ENCODE measurements at places on chromosomes 5 and 9.

GRCh38 chr9:118613996-118614395, 755.2 kb downstream of the BRINP1 start:
- DNase-seq, result no peak

GRCh38 chr5:124481419-124481818, 265.0 kb downstream of the ZNF608 start:
- DNase-seq, result no peak

- no peak for DNase-seq
Measured at GRCh38 chr9:122228191-122228567, 578 bp downstream of the LHX6 start.

GRCh38 chr9:98673681-98674080, 35.1 kb downstream of the GABBR2 start:
- no peak for DNase-seq

DNA sequence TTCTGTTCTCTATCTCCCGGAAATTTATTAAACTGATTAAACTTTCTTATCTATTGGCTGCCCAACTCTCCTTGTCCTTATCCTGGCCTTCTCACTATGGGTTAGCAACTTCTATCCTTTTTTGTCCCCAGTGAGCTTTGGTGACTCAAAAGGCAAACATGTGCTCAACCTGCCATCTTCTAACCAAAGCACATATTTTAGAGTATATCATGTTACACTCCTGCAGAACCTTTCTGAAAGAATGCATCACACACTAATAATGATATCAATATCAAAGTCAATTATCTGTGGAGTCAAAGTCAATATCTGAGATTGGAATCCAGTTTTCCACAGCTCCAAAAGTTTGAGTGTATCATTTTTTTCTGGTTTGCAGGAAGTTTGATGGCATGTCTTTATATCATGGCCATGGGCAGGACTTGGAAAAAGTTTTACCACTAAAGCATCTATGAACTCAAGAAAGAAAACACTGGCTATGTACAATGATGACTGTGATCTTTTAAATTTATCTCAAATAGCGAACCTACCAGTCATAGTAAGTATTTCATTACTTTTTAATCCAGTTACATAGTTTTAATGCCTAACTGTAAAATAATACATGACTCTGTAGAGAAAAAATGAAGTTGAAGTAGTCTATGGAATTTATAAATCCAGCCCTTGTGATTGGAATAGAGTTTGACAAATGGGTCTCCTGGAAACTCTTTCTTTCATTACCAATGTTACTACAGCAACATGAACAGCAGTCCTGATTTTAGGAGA, 166.8 kb downstream of the DROSHA start:
- DNase-seq, result no peak

DNA sequence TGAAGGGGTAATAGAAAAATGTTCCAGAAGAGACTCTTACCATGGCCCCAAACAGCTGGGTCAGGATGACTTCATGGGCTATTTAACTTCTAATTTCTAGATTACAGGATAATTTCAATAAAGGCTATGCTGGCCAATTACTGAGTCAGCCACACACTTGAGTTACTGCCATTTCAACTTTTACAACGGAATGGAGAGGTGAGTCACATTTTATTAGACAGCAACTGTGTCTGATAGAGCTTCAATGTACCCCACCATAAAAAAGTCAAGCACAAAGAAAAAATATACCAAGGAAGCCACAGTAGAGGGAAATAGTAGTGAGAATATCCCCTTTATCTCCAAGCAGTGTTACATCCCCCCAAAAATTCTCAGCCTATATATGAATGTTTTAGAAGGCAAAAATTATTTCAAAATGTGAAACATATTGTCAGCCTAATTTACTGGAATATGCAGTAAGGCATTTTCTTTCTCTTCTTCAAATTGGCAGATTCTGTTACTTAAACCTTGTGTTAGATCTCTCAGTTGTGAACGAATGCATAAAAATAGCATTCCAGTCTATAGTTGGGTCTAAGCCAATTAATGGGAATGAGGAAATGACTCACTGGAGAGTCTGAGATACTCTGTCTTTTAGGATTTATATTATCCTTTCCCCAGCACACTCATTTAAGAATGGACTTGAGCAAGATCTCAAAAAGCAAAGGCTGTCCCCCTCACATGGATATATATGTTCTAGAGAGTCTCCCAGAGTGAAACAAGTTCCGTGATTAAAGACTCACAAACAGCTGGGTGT, 47.1 kb upstream of the RAI14 start:
- DNase-seq, result no peak

GRCh38 chr9:131722255-131722654, 17.6 kb downstream of the RAPGEF1 start:
- no peak for DNase-seq

GRCh38 chr5:101966476-101966875, 329.6 kb downstream of the SLCO4C1 start:
- DNase-seq, result no peak

DNA sequence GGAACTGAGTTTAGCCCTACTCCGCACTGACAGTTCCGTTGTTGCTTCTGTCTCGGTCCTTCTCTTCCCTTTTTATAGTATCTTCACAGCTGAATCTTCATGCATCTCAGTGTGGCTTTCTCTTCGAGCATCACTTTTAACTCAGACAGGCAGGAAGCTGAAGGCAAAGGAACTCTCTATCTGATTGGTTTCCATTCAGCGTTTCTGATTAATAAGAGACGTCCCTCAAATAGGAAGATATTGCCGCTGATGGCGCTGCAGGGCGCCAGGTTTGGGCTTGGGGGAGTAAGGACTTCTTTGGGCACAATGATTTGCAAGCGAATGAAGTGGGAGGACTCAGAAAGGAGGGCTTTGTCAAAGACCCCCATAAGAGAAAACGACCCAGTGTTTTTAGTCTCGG, at the start of gene CDH9:
Gene CDH9 (minus strand): TSS at position 111 of the 400 bp plus-strand sequence. CDS start 50,253 bp downstream, outside the sequence.
- no peak for DNase-seq

DNA sequence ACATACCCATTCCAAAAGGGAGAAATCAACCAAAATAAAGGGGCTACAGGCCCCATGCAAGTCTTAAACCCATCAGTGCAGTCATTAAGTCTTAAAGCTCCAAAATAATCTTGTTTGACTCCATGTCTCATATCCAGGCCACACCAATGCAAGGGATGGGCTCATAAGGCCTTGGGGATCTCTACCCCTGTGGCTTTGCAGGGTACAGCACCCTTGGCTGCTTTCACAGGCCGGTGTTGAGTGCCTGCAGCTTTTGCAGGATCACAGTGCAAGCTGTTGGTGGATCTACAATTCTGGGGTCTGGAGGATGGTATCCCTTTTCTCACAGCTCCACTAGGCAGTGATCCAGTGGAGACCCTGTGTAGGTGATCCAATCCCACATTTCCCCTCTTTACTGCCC, 5.0 kb upstream of the SPINK14 start:
- no peak for DNase-seq

DNA sequence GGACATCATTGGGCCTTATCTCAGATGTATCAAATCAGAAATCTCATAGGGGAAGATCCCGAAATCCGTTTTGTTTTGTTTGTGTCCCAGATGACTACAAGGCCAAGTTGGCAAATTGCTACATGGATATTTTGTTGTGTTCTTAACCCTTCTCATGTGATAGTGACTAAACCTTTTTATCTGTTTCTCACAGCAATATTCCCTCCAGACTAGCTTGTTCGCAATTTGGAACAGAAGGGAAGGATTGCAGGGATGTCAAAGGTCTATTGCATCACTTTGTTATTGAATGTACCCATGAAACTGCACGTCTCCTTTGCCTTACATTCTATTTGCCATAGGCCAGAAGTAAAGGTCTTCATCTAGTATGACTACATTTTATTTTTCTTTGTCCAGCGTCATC, 453.9 kb downstream of the NFIB start:
- DNase-seq, result no peak

DNA sequence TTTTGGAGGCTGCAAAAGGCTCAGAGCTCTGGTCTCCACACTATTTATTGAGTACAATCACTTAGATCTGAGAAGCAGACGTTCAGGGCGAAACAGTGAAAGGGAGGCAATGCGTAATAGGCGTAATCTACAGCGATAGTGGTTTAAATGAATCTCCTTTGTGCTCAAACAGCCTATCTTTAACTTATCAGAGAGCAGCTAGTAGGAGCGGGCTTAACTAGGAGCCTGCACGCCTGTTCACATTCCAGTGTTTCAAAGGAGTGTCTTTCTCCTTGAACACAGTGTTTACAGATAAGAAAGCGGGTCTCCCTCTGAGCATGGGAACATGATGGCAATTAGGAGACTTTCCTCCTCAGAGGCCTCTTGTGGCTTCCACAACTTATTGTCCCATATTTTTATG, 49.4 kb downstream of the AP3B1 start:
- no peak for DNase-seq

DNA sequence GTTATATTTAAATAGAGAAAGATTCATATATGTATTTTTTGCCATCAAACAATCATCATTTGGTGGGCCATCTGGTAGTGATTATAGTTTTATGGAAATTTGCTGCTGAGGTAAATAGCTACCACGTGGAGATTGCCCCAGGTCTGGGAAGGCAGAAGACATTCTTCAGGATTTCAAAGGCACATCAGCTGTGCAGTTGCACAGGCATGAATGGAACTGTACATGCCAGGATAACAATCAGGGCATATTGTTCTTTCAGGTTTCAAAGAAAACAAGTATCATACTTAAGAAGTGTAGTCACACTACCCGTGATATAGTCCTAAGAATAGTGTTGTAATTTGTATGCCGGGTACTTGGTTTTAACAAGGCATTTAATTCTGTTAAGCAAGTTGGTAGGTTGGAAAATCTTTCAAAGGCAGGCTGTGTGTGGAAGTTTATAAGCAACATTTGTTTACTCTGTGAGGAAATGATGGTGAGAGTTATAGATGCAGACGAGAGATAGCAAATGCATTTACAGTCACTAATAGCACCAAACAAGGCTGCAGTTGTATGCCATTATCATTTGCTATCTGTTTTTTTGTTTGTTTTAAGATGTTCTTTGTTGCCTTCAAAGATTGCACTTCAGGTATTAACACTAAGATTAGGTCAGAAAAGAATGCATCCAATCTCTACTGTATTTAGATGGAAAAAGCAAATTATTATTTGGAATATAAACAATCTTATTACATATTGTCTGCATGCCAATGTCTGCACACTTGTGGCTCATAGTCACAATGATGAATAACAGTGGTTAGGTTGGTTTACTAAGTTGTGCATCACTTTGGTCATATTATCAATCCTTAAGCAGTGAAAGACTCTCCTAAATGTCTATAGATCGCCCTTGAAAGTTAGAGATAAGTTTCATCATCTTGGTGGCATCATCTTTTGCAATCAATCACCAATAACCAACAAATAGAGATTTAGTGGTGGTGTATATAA, 55.3 kb downstream of the RPS23 start:
- peak; percentile 72 for DNase-seq

GRCh38 chr5:135467051-135467625, 15.0 kb upstream of the TIFAB start:
- DNase-seq, result no peak

DNA sequence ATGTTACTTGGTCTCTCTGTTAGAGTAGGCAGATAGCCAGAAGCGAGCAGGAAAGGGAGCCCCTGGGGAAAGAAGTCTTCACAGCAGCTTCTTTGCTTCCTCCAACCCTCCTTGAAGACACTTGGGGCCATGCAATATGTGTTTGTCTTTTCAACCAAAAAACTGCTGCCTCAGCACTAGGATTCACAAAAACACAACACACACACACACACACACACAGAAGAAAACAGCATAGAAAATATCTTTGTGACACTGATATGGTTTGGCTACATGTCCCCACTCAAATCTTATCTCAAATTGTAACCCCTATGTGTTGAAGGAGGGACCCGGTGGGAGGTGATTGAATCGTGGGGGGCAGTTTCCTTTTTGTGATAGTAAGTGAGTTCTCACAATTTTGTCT, 133.3 kb downstream of the CDH12 start:
- no peak for DNase-seq

- DNase-seq, result no peak
Measured at GRCh38 chr9:130265431-130266235, at the start of gene HMCN2. Gene HMCN2 (plus strand): TSS chr9:130265760. CDS start chr9:130265879, 119 bp downstream.

DNA sequence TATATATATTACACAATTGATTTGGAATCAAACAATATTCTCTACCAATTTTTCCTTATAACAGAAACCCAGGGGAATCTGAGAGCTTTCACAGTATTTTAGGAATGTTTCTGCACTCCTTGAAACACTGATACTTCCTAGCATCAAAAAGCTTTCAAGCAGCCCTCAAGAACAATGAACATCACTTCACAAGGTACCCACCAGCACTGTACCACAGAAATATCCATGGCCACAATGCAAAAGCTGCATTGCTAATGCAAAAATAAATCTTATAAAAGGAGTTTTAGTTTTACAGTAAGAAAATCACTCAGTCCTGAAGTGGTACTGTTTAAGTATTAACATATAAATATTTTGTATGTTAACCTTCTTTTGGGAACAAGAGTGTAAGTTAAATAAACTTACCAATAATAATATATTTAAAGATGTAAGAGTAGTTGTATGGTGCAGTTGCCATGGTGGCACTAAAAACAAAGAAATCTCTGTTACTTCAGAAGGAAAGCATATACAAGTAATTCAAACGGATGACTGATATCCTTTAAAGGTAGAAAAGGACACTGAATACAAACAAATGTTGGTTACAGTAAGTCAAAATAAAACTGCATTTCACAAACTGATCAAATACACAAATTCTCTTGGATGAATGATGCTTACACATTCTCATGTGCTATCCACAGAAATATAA, 8.6 kb downstream of the RAB14 start:
- no peak for DNase-seq

DNA sequence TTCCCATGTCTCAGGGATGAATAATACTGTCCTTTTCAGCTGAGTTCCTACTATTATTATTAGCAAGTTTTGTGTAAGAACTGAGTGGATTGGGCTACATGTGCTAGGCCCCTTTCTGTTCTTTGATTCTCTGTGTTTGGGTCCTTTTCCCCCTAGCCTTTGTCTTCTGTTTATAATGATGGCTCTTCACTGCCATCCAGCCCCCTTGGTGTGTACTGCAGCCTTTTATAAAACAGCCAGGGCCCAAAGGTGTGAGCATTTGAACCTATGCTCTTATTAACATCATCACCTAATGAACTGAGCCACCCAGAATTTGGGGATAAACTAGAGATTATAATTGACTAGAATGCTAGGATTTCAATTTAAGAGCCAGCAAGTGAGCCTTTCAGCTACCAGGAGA, 52.6 kb downstream of the PLAC8L1 start:
- no peak for DNase-seq

DNA sequence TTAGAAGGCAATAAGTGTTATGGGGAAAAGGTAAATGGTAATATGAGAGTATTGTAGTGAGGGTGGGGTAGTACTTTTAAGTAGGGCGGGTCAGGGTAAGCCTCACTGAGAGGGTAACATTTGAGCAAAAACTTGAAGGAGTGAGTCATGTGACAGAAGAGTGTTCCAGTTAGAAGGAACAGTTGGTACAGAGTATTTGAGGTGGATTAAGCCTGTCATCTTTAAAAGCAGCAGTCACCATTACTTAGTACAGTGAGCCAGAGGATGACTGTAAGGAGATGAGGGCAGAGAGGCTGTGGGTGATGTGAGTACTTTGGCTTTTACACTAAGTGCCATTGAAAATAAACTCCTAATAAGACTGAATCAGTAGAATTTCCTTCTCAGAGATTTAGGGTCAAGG, 54.8 kb downstream of the UBAP1 start:
- DNase-seq, result no peak

GRCh38 chr9:136855461-136856078, 3.4 kb downstream of the MAMDC4 start:
- DNase-seq, result no peak

- no peak for DNase-seq
Measured at GRCh38 chr9:127561491-127562278, 50.4 kb upstream of the STXBP1 start.
